Cardiac septum (tissue), 1 donor: ENCODE measurements at places on chromosomes 7 and 10.

GRCh38 chr7:33941418-33941817, 36.1 kb downstream of the BMPER start:
- no peak for DNase-seq

DNA sequence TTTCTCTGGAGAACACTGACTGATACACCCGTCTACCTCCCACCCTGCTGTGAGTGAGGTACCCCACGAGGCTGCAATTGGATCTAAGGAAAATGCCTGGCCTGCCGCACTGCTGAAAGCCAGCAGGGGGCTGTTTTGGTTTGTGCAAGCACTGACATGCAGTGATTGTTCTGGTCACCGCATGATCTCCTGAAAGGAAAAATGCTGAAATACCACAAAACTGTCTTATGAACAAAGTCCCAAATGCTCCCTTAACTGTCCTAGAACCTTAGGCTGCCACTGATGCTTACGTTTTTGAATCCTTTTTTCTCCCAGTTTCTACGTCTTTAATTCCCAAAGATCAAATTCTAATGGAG, 132.7 kb downstream of the JCAD start:
- no peak for DNase-seq

GRCh38 chr7:34062826-34063225, 157.5 kb downstream of the BMPER start:
- no peak for DNase-seq

DNA sequence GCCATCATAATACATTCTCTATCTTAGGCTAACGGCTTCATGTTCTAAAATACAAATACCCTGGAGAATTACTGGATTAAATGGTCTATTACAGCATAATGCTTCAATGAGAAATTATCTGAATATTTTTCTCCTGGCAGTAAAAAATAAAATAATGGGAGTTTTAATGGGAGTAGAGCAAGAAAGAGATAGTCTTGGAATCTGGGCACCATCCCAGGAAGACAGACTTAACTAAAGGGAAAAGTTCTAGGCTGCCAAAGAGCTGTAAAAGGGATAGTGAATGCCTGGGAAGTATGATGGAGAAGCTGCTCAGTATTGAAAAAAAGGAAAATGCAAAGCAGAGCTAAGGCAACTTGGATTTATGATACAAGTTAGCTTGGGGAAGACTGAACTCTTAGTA, 12.1 kb upstream of the SYPL1 start:
- no peak for DNase-seq

DNA sequence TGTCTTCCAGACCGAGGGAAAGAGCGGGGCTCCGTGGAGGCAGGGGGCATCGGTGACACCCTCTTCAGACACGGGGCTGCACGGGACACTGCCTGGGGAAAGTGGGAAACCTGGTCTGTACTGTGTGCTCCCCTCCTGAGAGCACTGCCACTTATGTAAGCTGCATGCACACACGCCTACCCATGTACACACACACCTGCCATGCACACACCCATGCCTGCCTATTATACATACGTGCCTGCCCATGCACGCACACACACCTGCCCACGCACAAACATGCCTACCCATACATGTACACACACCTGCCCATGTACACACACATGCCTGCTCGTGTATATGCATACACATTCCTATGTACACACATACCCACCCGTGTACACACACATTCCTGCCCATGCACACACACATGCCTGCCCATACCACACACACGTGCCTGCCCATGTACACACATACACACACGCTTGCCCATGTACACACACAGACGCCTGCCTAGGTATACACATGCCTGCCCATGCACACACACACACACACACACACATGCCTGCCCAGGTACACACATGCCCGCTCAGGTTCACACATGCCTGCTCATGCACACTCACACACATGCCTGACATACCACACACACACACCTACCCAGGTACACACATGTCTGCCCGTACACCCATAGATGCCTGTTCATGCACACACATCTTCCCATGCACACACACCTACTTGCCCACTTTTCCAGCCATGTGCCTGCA, 35.5 kb upstream of the CALN1 start:
- no peak for DNase-seq

DNA sequence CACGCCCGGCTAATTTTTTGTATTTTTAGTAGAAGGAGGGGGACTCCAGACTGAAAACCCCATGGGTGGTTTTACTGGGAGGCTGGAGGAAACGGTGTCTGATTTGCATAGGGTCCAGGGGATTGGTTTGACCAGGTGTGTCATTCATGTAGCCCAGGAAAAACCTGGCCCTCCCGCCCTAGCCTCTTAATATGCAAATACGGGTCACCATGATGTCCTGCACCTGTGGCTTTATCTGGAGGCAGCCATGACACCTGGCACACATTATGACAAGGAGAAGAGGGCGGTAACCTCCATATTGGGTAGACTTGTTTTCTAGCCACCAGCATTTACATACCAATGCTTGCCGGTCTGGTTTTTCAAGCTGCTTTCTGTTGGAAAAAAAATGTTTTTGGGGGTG, 68.0 kb downstream of the TRIL start:
- no peak for DNase-seq

DNA sequence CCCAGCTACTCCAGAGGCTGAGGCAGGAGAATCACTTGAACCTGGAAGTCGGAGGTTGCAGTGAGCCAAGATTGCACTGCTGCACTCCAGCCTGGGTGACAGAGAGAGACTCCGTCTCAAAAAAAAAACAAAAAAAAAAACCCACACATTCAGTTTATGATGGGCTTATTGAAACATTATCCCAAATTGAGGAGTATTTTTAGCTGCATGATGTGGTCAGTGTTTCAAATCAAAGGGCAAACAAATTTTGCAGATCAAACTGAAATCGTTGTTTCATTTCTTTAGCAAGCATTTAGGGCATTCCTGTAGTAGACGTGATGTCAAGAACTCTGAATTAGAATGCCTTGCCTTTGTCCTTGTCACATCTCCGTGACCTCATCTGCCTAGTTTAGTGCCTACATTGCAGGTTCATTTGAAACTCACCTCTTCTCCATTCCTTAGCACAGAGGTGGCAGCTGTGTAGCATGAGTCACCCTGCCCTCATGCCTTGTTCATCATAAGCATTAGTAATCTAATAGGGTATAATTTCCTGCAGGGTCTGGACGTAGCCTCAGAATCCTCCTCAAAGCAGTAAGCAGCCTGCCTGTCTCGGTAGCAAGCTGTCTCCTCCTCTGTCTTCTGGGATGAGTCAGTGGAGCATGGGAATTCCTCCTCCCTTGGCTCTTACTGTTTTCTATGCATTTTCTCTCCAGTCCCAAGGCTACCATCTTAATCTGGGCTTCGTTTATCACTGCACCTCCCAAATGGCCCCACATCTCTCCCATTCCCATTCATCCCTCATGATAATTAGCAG, 73.8 kb downstream of the CUL1 start:
- no peak for DNase-seq

DNA sequence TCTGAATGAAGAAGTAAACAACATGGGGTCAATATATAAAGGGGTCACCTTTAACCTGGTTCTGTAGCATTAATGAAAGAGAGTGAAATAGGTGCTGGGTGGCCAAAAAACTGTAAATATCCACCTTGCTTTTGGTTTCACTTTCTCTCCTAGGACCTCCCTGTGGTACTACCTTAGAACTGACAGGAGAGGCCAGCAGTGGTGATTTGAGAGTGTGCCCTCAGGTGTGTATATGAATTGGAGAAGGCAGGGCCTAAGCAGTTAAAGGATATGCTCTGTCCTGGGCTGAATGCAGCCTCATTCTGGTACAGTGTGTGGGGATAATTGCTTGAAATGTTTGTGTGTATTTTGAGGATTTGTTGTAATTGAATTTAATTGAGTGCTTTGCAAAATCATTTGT, 62.0 kb downstream of the BBS9 start:
- no peak for DNase-seq
